ENCODE measurements at places on chromosomes 7 and 10. TPM values are rescaled to one million over a fixed set of nuclear protein-coding genes. Genes with fewer than 3 reads are reported as not detected.

The OPN1SW gene
- polyA plus RNA-seq: 1.9 TPM

The FOXK1 gene
- polyA plus RNA-seq: 11.5 TPM

The AKAP9 gene
- 71.6 TPM for polyA plus RNA-seq

The COL26A1 gene
- polyA plus RNA-seq: 26.3 TPM

The TSC22D4 gene
- polyA plus RNA-seq: 47.1 TPM

The NANOS1 gene
- polyA plus RNA-seq: 5.3 TPM

The RASSF4 gene
- 43.6 TPM for polyA plus RNA-seq

The PARD3 gene
- 75.2 TPM for polyA plus RNA-seq

The ANKRD61 gene
- polyA plus RNA-seq: 3.8 TPM

The TFEC gene
- polyA plus RNA-seq: 31.2 TPM

The LIPJ gene
- polyA plus RNA-seq: 0.31 TPM

The NPY gene
- 0.46 TPM for polyA plus RNA-seq

The ITIH5 gene
- polyA plus RNA-seq: 20.5 TPM

The LRRC4 gene
- polyA plus RNA-seq: 10.1 TPM

The C10orf67 gene
- 1.9 TPM for polyA plus RNA-seq

The CALY gene
- not detected for polyA plus RNA-seq

The GTF2IRD2 gene
- 22.9 TPM for polyA plus RNA-seq

The DYNC1I1 gene
- 0.62 TPM for polyA plus RNA-seq

The HABP2 gene
- 0.39 TPM for polyA plus RNA-seq

The CDNF gene
- 3.2 TPM for polyA plus RNA-seq

The LIPM gene
- polyA plus RNA-seq: not detected

The HOXA7 gene
- polyA plus RNA-seq: 28.6 TPM

The CDK1 gene
- polyA plus RNA-seq: 64.8 TPM

The VWC2 gene
- polyA plus RNA-seq: 1.4 TPM

The OR6V1 gene
- not detected for polyA plus RNA-seq

The CHRM2 gene
- 3.9 TPM for polyA plus RNA-seq

The GRM3 gene
- polyA plus RNA-seq: 0.16 TPM

The ZNF488 gene
- polyA plus RNA-seq: 6.8 TPM

The AGR3 gene
- polyA plus RNA-seq: 5.5 TPM

The PIP gene
- polyA plus RNA-seq: not detected

The WIPF3 gene
- polyA plus RNA-seq: 4.9 TPM

The VGF gene
- 0.12 TPM for polyA plus RNA-seq

The PRTFDC1 gene
- 36.5 TPM for polyA plus RNA-seq

The EBF3 gene
- polyA plus RNA-seq: 2.3 TPM

The PRRT4 gene
- polyA plus RNA-seq: 1.2 TPM

The ZCWPW1 gene
- polyA plus RNA-seq: 4.6 TPM

The BEND7 gene
- 40.9 TPM for polyA plus RNA-seq

All from left renal cortex interstitium (tissue), 4 donors.